T-helper 2 cell treated with Interferon-gamma antibody and Interleukin-4, amounts not matched to agents 5 μg/mL and 100 μg/mL, for 36 hours (primary cell): ENCODE measurements at places on chromosomes 3 and 15.

- DNase-seq, result no peak
Observed at GRCh38 chr3:40550167-40550566, 25.4 kb downstream of the ZNF621 start.

DNA sequence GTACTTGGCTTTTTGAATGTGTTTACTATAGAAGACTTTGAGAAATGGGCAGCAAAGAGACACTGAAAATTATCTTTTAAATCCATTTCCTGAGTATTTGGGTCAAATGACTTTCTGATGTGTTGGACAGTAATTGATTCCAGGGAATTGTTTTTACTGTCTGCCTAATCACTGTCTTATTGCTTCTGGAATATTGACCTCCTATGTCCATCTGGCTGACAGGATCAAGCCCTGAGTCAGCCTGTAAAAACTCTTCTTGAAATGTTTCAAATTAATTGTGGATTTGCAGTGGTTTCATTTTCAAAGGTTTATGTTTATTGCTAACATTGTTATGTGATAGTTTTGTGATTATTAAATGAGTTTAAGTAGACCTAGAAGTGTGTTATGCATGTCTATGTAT lies 50.6 kb upstream of the MLF1 start:
- DNase-seq, result no peak

- no peak for DNase-seq
Observed at GRCh38 chr3:99960941-99961340, 143.3 kb downstream of the CMSS1 start.

GRCh38 chr3:107769882-107770281 lies 247.1 kb downstream of the BBX start:
- DNase-seq, result no peak

- no peak for DNase-seq
Observed at GRCh38 chr3:46095307-46095706, 68.0 kb upstream of the XCR1 start.

- no peak for DNase-seq
Observed at GRCh38 chr3:56960234-56960917, 100.1 kb upstream of the SPATA12 start.

- DNase-seq, result no peak
Observed at GRCh38 chr3:175743733-175744400, 884.7 kb downstream of the NAALADL2 start.

- no peak for DNase-seq
Observed at GRCh38 chr15:50028326-50028725, 90.7 kb downstream of the ATP8B4 start.

- no peak for DNase-seq
Observed at GRCh38 chr15:60382773-60383674, 14.8 kb downstream of the ANXA2 start.

GRCh38 chr3:159652452-159652851 lies 336.2 kb upstream of the IL12A start:
- DNase-seq, result no peak

DNA sequence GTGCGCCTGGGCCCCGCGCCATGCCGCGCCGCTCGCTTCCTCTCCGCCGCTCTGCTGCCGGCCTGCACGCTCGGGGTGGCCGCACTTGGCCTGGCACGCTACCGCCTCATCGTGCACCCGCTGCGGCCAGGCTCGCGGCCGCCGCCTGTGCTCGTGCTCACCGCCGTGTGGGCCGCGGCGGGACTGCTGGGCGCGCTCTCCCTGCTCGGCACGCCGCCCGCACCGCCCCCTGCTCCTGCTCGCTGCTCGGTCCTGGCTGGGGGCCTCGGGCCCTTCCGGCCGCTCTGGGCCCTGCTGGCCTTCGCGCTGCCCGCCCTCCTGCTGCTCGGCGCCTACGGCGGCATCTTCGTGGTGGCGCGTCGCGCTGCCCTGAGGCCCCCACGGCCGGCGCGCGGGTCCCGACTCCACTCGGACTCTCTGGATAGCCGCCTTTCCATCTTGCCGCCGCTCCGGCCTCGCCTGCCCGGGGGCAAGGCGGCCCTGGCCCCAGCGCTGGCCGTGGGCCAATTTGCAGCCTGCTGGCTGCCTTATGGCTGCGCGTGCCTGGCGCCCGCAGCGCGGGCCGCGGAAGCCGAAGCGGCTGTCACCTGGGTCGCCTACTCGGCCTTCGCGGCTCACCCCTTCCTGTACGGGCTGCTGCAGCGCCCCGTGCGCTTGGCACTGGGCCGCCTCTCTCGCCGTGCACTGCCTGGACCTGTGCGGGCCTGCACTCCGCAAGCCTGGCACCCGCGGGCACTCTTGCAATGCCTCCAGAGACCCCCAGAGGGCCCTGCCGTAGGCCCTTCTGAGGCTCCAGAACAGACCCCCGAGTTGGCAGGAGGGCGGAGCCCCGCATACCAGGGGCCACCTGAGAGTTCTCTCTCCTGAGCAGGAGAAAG lies 951 bp downstream of the GPR62 start:
- no peak for DNase-seq

GRCh38 chr15:27123808-27124207 lies 152.8 kb downstream of the GABRG3 start:
- no peak for DNase-seq

- no peak for DNase-seq
Observed at GRCh38 chr3:102933377-102933776, 498.6 kb downstream of the ZPLD1 start.

DNA sequence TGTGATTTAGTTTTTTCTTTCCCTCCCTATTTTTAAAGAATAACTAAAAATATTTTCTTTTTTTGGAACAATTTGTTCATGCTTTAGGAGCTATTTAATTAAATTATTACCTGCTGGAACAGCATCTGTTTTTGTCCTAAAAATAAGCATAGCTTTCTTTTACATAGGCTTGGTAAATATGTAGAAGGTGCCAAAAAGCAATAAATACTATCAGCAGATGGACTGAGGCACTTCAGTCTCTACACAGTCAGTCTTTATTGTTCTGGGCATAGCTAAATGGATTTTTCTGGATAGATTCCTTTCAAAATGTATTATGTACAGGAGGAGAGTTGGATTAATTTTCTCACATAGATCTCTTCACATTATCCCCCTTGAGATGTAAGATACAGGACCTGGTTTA lies 223.5 kb downstream of the NAALADL2 start:
- DNase-seq, result no peak

DNA sequence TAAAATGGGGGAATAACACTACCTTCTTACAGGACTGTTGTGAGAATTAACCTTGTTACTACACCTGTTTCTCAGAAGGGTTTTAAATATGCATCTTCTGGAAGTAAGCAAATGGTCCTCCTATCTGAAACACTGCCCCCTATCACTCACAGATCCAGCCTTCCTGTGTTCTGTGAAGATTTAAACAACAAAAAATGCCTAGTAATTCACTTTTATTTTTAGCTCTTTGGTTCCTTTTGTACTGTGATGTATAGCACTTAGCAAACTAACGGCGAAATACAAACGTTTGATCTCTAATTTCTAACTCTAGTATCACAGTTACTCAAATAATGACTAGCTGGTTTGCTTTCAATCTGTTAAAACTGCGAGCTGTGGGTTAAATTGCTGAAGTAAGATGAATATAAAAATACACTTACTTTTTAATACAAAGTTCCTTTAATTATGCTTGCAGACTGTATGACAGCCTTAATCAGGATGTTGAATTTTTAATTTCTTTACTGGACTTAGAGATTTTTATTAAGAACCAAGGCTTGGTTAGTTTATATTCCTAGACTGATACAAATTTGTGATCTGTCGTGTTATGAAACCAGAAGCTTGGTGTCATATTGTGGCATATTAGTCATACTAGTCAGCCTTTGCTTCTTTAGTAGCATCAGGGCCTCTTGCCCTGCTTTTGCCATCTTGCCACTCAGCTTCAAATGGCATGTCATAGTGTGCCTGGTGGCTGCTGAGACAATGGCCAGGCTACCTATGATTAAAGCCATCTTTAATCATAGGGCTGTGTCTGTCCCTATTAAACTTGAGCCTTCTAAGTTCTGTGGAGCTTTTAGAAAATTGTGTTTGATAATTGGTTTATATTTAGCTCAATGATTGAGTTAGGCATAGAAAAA lies 9.2 kb downstream of the EIF3J start:
- peak; percentile 70 for DNase-seq

GRCh38 chr15:98842192-98842972 lies 165.2 kb downstream of the PGPEP1L start:
- no peak for DNase-seq

- no peak for DNase-seq
Observed at GRCh38 chr3:41638381-41638780, 323.5 kb downstream of the ULK4 start.

DNA sequence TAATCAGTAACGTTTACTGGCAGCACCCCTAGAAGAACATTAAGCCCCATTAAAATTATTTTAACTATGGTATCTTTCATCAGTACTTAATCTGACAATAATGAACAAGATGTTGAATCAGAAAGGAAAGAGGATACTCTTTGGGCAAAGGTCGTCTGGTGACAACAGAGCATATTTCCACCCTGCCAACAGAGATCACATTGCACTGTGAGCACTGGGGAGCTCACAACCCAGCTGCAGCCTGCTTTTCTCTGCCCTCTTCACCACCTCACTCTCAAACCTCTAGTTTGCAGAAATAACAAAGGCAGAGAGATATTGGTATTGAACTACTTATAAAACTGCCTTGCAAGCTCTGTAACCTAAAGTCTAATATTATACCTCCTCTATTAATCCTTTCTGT lies 130.0 kb downstream of the FBN1 start:
- DNase-seq, result no peak
